ENCODE measurements at places on chromosomes 4 and X.
A peak's percentile ranks its signal among the peaks of the same experiment; 100 is the strongest.

GRCh38 chr4:137531168-137531985 is 917 bp downstream of the PCDH18 start:
- DNase-seq = no peak

- DNase-seq = peak; percentile 53
These were observed 23.3 kb upstream of the CHRNA9 start for GRCh38 chr4:40311811-40312346.

DNA sequence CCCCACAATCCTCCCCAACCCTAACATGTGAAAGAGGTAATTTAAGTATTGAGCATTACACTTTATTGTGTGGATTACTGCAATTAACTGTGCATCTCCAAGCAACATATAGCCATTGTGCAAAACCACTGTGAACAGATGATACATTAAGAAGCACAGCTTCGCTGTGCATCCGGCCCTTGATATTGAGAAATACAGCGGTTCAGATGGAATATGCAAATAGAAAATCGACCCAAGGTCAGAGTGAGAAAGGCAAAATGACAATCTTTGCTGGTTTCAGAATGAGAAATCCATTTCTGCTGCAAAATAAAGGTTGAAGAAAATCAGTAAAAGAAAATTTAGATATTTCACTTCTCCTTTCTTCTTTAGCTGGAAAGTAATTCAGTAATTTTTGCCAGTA is 805.9 kb upstream of the GRID2 start:
- DNase-seq = no peak

DNA sequence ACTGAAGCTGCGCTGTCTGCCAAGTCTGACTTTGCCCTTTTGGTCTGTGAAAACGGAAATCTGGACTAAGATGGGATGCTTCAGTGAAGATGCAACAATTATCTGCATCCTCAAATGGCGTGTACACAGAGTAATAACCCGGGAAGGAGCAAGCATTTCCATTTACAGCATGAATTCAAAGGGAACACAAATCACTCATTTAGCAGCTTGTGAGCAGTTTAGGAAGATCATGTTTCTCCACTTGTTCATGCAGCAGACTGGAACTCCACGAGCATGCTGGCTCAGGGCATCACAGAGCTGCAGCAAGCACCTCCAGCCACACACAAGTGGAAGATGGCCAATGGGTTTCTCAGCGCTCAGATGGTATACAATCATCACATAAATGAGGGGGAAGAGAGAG is 175.5 kb downstream of the NLGN4X start:
- no peak for DNase-seq

GRCh38 chrX:37796310-37796709 is 16.5 kb downstream of the CYBB start:
- DNase-seq = no peak

GRCh38 chr4:59966758-59967157 is 1233.4 kb upstream of the ADGRL3 start:
- DNase-seq = no peak

GRCh38 chrX:102975016-102975415 is 37.9 kb downstream of the RAB40AL start:
- no peak for DNase-seq

DNA sequence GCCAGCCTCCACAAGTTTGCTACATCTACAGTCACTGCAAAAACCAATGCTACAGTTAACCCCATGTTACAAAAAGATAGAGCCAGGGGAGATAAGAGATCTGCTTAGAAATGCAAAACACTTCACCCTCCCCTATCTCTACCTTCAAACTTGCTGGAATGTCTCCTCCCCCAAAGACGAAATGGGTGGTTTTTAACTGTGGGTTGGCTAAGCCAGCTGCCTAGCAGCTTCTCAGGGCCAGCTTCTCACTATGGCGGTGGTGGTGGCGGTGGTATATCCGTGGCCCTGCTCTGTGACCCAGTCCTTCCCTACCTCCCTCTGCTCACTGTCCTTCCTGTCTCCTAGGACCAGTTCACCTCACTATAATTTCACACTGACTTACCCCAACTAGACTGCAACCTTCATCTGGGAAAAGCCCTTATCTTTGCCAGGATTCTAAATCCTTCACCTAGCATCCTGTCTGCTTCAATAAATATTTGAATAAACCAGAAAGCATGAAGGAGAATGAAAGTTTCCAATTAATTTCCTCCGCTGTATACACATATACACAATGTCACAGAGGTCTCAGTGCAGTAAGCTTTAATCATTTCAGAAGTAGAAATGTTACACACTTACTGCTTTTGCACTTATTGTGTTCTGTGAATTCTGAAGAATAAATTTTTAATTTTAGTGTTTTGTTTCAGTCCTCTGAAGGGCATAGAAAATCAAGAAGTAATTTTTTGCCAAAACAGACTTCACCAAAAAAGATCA is 46.3 kb downstream of the SH3KBP1 start:
- DNase-seq = peak; percentile 50

- DNase-seq = no peak
These were observed 685 bp downstream of the RAB9B start for GRCh38 chrX:103831342-103831802.

DNA sequence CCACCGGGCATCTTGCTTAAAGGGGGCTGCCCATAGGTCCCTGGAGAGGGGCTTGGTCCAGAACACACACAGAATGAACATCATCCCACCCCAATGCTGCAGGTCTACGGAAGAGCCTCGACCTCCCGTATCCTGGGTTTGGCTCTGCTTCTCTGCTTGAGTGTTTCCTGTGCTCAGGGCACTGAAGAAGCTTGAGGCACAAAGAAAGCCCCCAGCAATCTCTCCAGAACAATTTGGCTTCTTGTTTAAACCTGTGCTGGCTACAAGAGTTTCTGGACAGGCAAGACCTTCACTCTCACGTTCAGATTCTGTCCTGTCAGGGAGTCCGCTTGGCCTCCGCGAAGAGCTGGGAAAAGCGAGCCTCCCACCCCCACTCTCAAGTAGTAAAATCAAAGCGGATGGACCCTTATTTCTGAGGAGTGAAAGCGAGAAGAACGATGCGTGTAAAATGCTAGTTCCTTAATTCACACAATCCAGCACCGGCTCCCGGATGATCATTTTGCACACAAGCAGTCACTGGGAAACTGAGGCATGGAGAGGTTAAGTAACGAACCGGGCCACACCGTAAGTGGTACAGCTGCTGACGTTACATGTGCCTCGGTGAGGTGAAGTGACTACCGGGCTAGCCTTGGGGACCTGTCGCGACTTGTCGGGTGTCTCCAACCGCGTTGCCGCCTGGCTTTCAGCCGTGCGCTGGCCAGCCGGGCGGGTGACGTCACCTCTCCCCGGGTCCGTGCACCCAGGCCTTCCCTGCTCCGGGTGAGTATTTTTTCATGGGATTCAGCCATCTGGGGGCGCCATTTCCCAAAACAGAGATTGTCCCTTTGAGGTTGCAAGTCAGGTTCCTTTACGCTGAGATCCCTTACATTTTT is 3.1 kb upstream of the SFRP2 start:
- DNase-seq = peak; percentile 85

DNA sequence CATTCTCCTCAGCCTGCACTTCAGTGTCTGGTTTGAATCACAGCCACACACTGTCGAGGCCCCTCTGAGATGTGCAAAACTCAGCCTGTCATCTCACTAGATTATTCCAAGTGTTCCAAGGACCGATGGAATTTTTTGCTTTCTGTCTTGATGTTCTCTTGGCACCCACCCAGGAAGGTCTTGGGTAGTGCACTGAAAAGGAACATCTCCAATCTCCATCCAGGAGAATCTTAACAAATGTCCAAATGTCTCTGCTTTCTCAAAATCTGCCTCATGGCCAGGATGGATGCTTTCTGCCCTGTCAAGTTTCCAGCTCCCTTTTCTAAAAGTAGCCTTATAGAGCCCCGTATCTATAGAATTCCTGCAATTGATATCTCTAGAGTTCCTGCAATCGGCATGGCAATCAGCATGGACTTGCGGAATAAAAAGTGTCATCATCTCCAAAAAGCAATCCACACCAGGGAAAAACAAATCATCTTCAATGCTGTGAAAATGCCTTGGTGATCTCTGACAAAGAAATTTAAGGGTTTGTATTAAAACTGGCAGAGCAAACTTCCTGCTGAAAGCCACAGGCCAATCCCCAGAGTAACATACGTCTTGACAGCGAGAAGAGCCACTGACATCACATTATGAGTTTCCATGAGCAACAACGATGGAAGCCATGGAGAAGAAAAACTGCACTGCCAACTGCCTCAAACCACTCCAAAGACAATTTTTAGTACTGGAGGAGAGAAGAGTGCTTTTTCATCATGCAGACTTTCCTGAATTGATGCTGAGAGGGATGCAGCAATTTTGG is 215.3 kb upstream of the FAM9B start:
- no peak for DNase-seq

GRCh38 chr4:131426023-131426758 is 1722.9 kb upstream of the PCDH10 start:
- DNase-seq = no peak

- no peak for DNase-seq
These were observed 54.6 kb upstream of the MCF2 start for GRCh38 chrX:139762400-139763183.

- DNase-seq = no peak
These were observed 90.7 kb upstream of the GPC3 start for GRCh38 chrX:134075894-134076718.

DNA sequence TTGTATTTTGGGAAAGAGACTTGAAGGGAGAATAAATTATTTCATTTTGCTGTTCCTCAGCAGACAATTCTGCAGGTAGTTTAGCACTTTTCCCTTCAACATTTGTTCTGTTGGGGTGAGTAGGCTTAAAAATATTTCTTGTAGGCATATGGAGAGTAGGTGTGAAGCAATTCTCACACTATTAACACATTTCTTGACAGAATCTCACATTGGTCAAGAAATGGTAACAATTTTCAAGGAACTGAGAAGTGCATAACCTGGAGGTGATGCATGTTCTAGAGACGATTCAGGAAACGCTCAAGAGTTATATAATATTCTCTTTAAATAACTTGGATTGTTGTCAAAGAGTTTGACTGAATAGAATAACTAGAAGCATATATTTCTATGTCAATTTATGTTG is 658.2 kb downstream of the STIM2 start:
- no peak for DNase-seq

- peak; percentile 7 for DNase-seq
These were observed 26.7 kb upstream of the CLDN34 start for GRCh38 chrX:9940421-9940820.

DNA sequence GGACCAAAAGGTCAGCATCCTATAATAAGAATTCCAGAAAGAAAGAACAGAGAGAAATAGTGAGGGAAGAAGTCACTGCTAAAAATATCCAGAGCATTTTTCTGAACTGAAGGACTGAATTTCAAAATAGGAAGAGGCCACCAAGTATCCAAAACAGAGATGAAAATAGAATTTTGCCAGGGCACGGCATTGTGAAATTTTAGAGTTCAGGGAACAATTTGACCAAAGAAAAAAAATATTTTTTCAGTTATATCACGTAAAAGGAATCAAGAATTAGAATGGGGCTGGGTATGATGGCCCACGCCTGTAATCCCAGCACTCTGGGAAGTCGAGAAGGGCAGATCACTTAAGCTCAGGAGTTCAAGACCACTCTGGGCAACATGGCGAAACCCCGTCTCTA is 65.4 kb downstream of the FGFBP1 start:
- DNase-seq = no peak

DNA sequence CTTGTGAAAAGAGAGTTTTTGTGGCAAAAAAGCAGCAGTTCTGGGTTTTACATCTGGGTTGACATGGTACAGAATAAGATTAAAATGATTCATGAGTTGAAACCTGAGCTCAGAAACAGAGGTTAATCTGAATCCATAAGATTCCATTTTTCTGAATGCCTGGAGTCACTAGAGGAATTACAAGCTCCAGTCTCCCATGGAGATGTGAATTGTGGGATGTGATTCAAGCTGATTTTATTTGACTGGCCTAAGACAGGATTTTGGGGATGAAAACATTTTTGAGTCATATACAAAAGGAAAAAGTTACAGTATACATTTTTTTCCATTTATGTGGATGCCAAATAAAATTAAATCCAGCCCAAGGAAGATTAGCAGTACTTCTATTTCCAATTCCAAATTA is 161.1 kb downstream of the RBM46 start:
- DNase-seq = no peak
